ENCODE measurements at places on chromosomes 5 and 9. TPM values are rescaled to one million over a fixed set of nuclear protein-coding genes. Genes with fewer than 3 reads are reported as not detected.

HSD17B3 gene
- not detected for total RNA-seq

CDC20B gene
- not detected for total RNA-seq

LECT2 gene
- not detected for total RNA-seq

DNA sequence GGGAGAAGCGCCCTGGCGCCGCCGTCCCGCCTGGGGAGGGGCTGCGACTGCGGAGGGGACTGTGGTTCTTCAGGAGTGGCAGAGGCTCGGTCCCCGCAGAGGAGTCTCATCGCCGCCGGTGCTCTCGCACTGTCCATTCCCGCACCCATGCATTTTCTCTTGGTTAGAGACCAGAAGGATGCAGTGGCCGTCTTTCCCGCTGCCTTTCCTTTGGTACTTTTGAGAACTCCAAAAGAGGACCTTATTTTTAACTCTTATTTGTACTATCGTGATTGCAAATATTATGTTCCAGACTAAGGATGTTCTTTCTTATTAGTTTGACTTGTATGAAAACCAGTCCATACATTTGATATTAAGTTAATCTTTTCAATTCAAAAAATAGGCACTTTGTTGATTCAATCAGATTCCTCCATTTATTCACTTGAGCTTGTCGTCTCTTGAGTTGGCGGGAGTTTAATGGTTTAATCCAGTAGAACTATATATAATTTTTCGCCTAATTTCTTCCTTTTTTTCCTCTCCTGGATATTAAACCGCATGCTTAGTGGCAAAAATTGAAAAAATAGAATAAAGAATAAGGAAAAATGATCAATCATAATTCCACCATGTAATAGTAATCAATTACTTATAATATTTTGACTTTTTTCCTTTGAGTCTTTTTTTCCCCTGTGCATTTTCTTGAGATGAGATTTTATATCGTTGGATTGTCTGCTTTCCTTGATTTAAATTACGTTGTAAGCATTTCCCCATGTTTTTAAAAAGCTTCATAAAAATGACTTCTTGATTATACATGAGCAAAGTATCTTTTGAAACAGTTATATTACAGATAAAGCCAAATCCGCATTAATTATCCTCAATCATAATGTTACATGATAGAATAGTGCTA is 861 bp downstream of the ZFYVE16 start:
- ATAC-seq, result no peak

OTP gene
- total RNA-seq, result not detected
